Effector memory CD4-positive, alpha-beta T cell (primary cell): ENCODE measurements at places on chromosomes 4 and X.

DNA sequence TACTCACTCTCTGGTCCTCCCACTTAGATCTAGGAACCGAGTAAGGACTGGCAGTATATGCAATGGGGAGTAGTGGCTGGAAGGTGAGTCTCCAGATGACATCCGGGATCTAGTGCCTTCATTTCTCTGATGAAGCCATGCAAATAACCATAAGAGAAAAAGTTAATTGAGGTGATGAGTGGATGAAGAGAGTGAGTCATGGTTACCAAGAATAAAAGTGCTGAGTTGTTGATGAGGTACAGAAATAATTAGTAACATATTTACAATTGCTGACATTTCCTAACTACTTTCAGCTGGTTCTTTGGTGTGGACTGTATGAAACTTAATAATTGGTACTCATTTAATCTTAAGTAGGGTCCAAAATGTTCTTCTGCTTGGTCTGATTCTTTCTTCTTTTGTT is 146.7 kb upstream of the PITX2 start:
- DNase-seq = no peak

DNA sequence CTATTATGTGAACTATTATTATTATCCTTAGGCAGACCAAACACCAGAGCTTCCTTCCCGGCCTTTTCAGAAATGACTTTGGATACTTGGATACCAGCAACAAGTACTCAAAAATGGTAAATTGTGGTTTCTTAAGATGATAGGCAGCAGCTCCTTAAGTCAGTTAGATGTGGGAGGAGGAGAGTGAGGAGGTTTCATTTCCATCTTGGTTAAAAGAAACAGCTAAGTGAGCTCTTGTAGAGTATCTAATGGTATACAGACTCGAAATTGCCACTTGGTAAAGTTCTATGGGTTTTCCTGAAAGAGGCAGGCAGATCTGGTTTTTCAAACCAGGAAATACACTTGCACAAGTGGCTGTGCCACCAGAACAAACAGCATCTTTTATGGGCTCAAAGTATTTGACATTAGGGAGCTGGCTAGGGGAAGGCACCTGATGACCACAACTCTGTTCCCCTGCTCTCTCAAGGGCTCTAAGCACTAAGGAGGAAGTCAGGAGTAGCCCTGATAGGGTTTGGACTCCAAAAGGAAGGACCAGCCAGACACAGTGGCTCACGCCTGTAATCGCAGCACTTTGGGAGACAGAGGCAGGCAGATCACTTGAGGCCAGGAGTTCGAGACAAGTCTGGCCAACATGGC is 130.9 kb downstream of the TMEM164 start:
- no peak for DNase-seq

DNA sequence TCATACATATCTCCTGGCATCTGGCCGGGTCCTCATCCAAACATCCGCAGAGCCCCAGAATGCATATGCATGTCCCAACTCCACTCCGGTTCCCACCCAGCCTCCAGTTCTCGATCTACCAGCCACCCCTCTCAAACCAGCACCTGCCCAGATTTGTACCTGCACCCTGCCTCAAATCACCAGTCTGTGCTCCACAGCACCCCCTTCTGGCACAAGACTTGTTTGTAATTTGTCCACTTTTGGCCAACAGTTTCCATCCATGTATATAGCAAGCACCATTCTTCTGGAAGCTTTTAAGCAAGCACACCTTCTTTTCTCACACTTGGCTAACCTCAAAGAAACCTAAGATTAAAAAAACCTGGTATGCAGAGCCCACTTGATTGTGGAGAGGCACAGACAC is 644.1 kb downstream of the MID1IP1 start:
- DNase-seq = no peak

GRCh38 chr4:123671636-123672404 is 275.2 kb downstream of the SPRY1 start:
- DNase-seq = no peak

- DNase-seq = no peak
These were observed 180.3 kb upstream of the PPARGC1A start for GRCh38 chr4:24070117-24070516.

- no peak for DNase-seq
These were observed 949.7 kb upstream of the TENM3 start for GRCh38 chr4:181293541-181293940.

GRCh38 chrX:12971282-12972003 is 3.5 kb upstream of the TMSB4X start:
- no peak for DNase-seq

DNA sequence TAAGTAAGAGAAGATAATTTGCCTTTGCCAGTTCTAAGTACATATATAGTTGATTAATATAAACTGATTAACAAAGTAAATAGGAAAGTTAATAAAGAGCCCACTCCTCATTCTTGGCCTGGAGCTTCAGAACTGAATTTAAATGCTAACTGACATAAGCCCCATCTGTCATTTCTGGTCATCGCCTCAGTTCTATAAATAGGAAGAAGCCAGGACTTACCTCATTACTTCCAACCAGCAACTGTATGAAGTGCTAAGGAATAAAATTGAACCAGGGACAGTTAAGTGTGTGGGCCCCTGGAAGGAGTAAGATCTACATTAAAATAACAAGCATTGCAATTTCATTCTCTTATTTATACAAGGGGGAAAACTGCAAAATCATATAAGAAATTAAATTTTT is 52.0 kb upstream of the PDLIM5 start:
- DNase-seq = no peak

- DNase-seq = no peak
These were observed 349.5 kb upstream of the HAND2 start for GRCh38 chr4:173879509-173879908.
